Urinary bladder (tissue), 4 donors: ENCODE measurements at places on chromosomes 11 and 22.
A peak's percentile ranks its signal among the peaks of the same experiment; 100 is the strongest.

DNA sequence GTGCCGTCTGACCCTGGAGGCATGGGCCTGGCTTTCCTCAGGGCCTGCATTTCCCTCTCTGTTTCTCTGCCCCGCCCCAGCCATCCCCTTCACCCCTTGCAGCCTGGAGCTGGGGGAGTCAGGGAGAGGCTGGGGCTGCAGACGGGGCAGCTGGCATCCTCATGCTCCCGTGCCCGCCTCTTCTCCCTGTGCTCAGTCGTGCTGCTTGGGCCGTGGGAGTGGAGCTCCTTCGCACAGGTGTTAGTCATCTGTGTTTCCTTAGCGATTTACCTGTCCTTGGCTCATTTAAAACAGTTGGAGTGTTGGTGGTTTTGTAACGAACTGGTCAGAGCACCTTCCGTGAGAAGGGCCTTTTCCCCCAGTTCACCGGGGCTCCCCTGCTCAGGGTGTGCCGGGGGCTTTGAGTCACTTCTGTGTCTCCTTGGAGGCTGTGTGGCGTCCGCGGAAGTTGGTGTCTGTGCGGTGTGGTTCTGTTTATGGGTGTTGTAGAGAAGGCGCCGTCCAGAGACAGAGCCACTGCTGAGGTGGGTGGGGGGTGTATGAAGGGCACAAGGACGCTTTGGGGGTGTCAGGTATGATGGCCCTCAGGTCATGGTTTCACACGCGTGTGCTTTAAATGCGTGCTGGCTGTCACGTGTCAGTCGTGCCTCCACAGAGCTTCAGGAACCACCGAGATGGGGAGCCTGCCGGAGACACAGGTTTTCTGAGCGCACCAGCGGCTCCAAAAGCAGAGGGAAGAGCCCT lies 19.5 kb downstream of the BRSK2 start:
- no peak for DNase-seq

DNA sequence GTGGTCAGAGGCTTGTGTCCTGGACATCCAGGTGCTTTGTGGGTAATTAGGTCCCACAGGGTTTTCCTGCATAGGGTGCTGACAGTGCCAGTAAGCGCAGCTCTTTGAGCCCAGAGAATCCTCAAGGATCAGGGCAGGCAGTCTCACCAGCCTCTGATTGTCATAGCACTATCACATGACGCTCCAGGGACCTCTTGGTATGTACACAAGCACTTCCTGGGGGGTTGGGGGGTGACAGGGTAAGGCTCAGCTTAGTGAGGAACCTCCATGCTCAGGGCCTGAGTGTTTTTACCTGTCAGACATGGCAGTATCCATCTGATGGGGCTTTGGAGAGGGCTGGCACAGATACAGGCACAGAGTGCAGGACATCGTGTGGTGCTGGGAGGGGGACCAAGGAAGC lies 27.9 kb upstream of the SUSD2 start:
- no peak for DNase-seq

GRCh38 chr11:65535102-65535501 lies 10.2 kb downstream of the SCYL1 start:
- no peak for DNase-seq

GRCh38 chr11:86696451-86696850 lies 24.0 kb upstream of the ME3 start:
- DNase-seq: no peak

GRCh38 chr22:29475550-29475949 lies 4.5 kb upstream of the NEFH start:
- no peak for DNase-seq

GRCh38 chr11:1963864-1964263 lies 16.7 kb downstream of the MRPL23 start:
- DNase-seq: no peak

- DNase-seq: no peak
These were observed at the start of gene PTPRJ for GRCh38 chr11:47980088-47980906. PTPRJ (plus strand) TSS chr11:47980559; CDS start chr11:47980913, 354 bp downstream.

DNA sequence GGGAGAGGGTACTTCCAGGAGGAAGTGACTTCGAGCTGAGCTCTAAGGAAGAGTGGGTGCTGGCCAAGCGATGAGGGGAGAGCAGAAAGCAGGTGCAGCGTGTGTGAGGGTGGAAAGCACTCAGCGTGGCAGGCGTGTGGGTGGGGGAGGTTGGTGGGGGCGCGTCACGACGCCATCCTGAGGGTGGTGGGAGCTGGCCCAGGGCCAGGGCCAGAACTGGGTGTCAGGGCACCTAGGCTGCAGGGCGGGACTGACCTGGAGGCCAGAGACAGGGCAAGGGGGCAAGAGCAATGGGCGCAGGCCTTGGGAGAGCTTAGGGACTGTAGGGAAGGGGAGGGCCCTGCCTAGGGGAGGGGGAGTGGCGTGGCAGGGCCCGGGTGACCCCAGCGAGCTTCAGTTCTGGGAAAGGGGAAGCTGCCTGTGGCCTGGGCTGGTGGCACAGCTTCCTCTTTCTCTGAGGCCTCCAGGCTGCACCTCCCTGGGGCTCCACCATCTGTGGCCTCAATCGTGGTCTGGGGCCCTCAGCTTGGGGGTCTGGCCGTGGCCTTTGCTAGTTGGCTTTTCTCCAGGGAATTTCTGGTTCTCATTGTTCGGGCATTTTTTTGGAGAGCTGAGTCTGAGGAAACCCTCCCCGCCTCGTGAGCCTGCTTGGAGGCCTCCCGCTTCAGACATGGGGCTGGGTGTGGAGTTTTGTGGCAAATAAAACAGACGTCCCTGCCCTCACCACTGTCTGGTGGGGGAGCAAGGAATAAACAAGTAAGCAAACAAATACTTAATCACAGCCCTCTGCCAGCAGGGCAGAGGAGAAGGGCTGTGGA lies 8.9 kb downstream of the RELT start:
- DNase-seq: no peak

DNA sequence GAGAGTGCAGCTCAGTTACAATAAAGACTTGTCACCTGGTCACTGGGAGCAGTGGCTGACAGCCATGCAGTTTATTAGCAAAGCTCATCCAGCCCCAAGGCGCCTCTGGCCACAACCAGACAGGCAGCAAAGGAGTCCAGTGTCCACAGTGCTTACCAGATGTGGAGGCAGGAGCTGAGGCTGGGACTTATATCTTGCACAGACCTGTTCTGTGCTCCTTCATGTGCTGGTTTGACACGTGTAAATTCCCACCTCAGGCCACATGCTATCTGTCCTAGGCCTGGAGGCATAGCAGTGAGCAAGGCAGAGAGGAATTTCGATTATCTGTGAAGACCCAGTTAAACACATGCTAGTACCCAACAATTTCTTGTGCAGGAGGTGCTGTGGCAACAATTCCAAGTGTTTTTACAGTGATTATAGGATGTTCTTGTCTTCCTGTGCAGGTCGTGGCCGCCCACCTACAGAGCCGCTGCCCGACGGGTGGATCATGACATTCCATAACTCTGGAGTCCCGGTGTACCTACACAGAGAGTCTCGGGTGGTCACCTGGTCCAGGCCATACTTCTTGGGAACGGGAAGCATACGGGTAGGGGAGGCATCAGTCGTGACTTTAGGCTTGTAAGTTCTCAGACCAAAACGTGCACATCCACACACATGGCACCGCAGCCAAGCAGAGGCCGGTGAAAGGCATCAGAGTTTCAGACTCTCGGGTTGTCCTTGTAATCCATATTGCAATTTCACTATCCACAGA lies 9.4 kb downstream of the DGCR8 start:
- no peak for DNase-seq

DNA sequence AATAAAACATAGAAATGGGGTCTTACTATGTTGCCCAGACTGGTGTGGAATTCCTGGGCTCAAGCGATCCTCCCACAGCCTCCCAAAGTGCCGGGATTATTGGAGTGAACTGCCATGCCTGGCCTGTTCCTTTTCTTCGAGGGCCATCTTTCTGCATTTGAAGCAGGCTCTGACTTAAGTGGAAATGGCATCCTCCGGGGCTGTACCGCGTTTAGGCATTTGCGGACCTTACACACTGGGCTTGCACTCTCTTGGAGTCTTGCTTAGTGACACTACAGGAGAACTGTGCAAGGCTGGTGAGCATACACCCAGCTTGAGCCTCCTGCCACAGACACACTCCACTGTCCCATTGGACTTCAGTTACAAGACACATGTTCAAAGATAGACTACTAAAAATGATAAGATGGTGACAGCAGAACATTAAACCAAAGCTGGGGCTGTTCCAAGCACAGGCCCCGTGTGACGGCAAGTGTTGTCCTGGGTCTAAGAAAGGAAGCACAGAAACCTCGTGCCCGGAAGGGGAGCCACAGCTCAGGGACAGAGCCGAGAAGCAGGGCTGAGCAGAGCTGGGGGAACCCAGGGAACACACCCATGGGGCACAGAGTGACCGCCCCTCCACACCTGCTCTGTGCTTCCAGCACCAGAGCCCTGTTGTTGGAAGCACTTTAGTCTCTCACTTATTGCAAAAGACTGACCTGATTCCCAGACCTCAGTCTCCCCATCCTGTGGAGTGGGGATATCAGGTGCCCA lies 59.0 kb upstream of the SHANK2 start:
- no peak for DNase-seq

DNA sequence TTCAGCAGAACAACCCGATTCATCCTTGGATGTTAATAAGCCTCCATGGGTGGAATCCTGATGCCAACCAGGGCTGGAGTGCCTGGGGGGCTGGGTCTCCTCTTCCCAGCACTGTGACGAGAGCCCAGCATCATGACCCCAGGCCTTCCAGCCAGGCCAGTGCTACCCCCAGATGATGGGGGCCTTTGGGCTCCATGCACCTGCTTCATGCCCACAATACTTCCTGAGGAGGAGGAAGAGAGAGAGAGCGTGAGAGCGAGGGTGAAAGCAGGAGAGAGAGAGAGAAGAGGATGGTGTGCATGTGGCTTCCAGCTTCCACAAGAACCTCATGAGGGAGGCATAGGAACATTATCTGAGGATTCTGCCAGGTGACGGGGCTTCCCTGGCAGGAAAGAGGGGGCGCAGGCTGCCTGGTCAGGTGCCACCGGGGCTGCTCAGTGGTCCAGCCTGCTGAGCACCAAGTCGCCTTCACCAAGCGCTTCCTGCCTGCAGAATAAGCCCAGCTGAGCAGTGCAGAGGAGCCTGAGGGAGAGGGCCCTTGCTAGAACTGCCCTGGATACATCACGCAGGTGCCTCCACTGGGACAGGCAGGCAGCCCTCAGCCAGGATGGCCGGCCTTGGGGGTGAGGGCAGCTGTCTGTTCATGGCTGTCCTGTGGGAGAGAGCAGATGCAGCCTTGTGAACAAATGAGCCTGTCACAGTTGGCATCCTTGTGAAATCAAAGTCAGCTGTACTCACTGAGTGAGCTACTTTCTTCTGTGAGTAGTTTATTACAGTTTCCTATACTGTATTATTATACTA lies 243.3 kb upstream of the B3GAT1 start:
- no peak for DNase-seq

- DNase-seq: no peak
These were observed 819 bp upstream of the KCNQ1OT1 start for GRCh38 chr11:2700415-2701211.

DNA sequence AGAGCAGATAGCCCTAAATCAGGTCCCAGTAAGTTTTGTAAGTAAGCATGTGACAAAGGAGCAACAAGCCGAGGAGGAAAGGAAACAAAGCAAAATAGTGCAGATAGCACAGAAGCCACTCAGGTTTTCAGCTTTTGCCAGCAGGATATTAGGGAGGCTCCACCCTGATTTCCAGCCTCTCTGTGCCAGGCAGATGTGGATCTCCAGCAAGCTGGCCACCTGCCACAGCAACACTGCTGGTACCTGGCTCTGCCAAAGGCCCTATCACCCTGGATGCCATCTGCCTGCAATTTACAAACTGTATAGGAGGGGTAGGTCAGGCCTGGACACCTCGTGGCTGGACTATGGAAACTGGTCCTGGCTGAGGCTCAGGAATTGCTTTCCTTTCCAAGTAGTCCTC lies 12.2 kb upstream of the NNMT start:
- no peak for DNase-seq

DNA sequence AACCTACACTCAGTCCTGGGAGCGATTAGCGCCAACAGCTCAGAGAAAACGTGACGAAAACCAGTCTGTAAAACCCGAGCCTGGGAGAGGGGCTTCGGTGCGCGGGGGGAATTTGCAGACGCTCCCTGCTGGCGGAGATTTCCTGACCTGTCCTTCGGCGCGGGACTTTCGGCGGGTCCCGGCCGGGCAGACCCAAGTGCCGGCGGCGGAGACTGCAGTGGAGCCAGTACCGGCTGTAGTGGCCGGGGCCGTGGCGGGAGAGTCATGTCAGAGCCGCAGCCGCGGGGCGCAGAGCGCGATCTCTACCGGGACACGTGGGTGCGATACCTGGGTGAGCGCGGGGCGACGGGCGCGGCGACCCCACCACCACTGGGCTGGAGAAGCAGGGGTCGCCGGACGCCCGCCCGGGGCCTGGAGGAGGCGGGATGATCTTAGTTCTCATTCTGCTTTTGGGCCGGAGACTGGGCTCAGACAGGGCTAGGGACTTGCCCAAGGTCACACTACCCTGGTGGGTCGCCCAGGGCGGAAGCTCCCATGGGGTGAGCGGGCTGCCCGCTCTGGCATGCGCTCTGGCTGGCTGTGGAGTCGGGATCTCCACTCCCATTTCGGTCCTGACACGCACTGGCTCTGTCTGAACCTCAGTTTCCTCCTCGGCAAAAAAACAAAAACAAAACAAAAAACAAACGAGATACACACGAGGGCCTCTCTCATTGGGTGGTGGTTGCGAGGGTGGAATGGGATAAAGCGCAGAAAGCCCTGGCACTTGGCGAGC lies at the start of gene MTFP1:
Gene MTFP1, plus strand, starts transcription at position 153 of the 772 bp plus-strand sequence. Its CDS starts 112 bp downstream, at position 265.
- peak; percentile 41 for DNase-seq

GRCh38 chr22:24189249-24190158 lies 8.2 kb downstream of the SUSD2 start:
- DNase-seq: peak; percentile 36
